CD4-positive, alpha-beta T cell treated with Interleukin-15 for 4 hours (primary cell): ENCODE measurements at places on chromosomes 3 and 15.

DNA sequence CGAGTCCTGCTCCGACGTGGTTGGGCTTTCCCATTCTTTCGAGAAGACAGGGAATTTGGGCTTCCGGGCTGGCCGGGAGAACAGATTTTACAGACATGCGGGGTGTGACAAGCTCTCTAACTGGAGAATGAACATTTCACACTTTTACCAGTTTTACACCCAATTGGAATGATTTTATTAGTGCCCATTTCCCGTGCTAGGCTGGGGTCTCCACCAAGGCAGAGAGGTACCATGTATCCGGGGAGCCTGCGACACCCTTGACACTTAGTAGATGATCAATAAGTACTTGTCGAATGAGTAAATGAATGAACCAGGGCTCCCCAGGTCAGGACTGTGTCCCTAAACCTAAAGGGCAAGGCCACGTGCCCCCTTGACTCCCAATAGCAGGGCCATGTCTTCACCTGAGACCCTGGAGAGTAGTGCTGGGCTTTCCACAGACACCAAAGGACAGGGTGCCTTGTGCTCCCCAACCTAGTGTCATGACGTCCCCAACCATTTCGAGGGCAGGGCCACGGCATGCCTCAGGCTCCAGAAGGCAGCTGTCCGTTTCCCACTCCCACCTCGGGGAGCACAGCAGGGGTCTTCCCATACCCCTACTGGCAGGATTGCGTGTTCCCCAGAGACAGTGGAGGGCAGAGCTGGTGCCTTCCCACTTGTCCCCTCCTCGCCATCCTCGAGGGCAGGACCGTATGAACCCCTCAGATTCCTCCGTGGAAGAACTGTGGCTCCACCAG, 679 bp upstream of the MYD88 start:
- DNase-seq: no peak

DNA sequence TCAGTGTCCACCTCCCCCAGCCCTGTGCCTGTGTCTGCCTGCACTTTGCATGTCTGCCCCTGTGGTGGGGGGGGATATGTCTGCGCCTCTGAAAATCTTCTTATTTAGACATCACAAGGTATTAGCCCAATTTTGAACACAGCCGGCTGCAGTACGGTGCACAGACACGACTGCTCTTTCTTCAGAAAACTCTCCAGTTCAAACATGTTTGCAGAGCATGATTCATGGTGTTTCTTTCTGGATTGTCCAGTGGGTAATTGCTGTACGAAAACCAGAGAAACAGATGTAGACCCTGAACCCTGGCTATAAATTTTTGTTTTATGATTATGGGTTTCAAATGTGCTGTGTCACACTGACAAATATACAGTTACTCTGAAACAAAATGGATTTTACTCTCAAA, 3.4 kb upstream of the RARB start:
- no peak for DNase-seq

- no peak for DNase-seq
Observed at GRCh38 chr15:57529748-57530147, 62.0 kb upstream of the MYZAP start.

DNA sequence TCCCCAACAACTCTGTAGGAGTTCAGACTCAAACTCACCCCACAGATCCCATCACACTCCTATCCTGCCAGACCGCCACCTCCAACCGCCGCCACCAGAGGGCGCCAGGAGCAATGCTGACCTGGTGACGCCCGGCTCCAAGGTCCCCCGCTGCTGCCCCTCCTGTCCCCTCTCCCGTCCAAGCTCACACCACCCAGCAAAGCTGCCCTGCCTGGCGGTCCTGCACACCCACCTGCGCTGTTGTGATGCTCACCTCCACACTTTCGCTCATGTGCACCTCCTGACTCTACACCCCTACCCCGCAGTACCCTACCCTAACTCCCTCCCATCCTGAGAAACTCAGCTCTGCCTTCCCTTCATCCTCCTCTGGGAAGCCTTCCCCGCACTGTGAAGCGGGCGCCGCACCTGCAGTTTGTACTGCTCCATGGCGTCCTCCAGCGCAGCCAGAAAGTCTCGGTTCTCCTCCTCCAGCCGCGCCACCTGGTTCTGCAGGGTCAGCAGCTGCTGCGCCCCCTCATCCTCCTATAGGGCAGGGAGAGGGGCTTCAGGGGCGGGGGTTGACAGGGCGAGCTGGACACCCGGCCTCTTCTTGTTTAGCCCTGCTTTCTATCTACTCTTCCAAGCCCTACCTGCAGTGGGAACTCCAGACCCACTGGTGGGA, 7.9 kb downstream of the KIF7 start:
- DNase-seq: peak; percentile 47

DNA sequence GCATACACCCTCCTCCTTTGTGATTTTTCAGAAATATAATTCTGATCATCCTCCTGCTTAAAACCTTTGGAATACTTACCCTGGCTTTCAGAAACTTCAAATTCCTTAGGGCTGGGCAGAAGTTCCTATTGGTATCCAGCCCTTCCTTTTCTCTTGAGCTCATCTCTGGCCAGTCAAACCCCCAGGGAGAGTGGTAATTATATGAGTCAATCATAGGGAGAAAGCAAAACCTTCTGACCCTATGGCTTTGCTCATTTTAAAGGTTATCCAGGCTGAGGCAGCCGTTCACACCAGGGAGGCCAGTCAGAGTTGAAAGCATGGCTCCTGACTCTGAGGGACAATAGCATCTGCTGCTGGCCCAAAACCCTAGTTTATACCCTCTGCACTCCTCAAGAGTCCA, 23.9 kb upstream of the CTNNB1 start:
- no peak for DNase-seq

DNA sequence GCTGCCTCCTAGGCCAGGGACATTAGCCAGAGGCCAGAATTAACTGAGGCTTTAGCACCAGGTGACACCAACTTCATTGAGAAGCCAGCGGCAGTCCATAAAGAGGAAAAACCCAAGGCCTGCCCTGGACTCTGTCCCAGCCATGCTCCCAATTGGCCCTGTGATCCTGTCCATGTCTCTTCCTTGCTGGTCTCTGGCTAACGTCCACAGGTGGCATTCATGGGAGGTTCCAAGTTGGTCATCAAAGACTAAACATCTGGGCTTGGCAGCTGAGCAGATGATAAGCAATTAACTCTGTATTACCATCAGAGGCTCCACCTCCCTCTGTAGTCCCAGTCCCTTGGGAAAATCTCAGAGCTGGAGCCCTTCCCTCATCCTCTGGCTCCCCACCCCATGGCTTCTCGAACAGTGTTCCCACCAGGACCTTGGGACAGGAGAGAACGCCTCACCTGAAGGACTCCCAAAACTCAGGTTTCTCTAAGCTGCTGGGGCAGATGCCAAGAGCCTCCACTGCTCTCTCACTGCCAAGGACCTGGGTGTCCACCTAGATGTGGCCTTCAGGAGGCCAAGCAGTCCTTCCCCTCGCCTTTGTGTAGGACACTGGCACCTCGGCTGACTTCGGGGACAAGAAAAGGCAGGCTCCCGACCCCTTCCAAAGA, 40.4 kb downstream of the GOLGA6A start:
- DNase-seq: no peak

DNA sequence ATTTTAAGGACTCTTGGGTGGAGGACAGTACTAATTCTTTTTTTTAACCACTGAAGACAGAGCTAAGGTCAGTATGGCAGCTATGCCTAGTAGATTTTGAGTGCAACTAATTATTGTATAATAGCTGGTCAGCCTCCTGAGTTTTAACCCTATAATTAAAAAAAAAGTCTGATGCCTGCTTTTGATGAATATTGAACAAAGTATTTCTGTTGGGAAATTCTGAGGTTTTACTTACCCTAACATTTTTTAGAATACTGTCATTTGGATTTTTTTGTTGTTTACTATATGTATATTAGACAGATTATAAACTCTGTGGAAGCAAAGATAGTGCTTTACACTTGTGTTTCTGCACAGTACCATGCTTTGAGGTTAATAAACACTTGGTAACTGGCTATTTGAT, 20.8 kb downstream of the TCF12 start:
- no peak for DNase-seq

DNA sequence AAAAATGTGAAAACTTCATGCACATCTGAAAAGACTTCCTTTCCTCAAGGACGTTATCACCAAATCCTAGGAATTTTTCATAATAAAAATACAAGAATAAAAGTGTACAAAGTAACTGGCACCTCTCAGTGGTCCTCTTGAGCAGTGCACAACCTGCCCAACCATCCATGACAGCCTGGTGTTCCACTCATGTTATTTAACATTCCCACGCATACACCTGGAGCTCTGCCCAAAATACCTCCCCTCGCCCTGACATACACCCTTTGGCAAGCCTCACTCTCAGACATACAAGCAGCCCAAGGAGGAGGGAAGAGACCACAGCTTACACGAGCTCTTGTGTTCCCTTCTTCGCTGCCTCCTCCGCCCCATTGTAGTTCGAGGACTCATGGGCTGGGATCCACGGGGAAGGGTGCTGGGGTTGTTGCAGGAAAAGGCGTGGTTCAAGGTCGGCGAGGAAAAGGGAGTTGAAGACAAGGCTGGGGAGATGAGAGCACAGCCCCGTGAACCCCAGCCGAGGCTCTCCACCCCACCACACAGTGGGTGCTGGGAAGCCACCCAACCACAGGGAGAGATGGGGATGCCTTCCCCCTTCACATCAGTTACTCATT, 23.3 kb downstream of the GRIP2 start:
- DNase-seq: no peak

DNA sequence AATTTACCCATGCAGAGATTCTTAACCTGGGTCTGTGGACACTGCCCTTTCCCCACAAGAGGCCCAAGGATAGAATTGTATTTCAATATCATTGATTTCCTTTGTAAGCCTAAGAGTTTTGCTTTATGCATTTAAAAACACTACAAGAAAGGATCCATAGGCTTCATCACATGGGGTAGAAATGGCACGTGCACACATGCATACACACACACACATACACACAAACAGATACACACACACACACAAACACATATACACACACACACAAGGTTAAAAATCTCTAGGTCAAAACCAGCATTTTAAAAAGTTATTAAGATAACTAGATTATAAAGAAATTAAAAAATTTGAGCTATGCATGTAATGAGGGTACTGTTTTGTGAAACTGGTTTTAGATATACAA, 35.5 kb upstream of the CD47 start:
- DNase-seq: no peak

- no peak for DNase-seq
Observed at GRCh38 chr3:39094851-39095677, 12.4 kb downstream of the GORASP1 start.

- DNase-seq: no peak
Observed at GRCh38 chr3:114336122-114336697, 42.4 kb downstream of the TIGIT start.

GRCh38 chr3:131151-131888, 65.2 kb upstream of the CHL1 start:
- no peak for DNase-seq

DNA sequence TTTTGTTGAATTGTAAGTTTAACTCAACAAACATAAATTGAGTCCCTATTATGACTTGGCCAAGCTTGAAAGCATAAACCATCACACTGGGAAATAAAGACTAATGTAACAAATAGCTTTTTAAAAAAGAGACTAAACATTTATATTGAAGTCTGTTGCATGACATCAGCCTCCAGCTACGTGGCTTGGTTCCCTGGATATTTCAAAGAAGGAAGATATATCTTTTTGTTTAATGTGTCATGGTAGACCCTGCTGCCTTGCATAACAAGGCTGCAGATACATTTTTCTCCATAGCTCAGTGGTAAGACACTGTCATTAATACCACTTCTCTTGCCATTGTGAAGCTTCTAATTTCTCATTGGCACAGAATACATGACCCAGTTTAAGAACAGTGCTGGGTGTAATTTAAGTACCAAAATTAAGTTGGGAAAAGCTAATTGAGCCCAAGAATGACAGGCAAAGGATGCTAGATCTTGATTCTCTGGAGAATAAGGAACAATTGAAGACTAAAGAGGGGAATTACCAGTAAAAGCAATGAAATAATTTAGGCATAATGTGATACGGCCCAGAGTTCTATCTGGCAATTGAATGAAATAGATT, 14.0 kb downstream of the RCN2 start:
- no peak for DNase-seq
